ENCODE measurements at places on chromosomes 11 and 22.

DNA sequence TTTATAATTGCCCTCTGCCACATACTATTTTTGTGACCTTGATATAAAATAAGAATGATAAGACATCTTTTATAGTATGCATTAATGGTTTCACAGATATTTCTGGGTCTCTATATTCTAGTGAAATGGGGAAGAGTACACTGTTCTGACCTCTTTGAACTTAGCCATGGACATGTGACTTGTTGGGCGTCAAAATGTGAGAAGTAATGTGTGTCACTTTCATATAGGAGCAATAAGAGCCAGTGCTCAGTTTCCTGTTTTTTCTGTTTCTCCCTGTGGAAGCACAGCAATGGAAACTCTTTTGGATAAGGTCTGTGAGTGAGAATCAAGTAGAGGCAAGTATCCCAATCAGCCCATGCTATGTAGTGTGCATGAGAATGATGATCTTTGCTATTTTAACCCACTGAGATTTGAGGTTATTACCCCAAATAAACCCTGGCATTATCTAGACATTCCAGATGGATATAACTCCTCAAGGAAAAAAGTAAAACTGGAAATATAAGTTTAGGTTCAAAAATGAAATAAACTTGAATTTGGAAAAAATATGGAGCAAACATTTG lies 60.7 kb downstream of the RAB38 start:
- no peak for DNase-seq

- no peak for DNase-seq
Observed at GRCh38 chr11:67310246-67311050, 7.1 kb downstream of the SSH3 start.

- no peak for DNase-seq
Observed at GRCh38 chr11:114073007-114073827, 13.7 kb downstream of the ZBTB16 start.

- DNase-seq, result no peak
Observed at GRCh38 chr11:68714060-68714856, 29.9 kb downstream of the GAL start.

GRCh38 chr22:18987765-18988164 lies 51.7 kb upstream of the PRODH start:
- no peak for DNase-seq

DNA sequence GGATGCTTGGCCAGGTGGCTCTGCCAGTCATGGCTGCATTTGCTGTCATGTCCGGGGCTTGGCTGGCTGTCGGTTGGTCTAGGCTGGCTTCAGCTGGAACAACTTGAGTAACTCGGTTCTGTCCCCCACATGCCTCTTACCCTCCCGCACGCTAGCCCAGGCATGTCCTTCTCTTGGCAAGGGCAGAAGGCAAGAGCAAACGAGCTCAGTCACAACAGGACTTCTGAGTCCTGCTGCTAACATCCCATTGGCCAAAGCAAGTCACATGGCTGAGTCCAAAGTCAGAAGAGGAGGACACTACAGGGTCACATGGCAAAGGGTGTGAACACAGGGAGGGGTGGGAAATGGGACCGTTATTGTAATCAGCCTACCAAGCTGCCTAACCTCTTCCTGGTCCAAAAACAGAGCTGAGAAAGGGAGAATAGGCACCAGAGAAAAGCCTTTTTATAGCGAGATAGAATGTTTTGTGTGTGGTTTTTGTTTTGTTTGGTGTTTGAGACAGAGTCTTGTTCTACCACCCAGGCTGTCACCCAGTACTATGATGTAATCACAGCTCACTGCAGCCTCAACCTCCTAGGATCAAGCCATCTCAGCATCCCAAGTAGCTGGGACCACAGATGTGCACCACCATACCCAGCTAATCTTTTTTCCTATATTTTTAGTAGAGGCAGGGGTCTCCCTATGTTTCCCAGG lies 81.9 kb downstream of the MN1 start:
- no peak for DNase-seq

DNA sequence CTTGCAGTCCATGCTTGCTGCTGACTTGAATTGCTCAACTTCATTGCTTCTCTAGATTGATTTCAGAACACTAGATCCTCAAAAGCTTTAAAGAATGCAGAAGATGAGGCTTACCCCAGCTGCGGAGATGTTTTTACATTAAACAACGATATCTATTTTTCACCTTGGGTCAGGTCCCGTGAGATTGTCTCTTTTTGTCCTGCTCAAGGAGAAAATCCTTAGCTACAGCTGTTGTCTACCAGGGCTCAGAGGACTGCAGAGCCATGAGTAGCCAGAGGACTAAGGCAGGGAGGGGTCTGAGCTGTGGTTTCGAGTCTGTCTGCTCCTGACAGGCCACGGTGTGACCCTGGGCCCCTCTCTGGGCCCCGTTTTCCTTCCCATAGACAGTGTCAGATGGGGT lies 51.4 kb downstream of the PKNOX2 start:
- no peak for DNase-seq

- no peak for DNase-seq
Observed at GRCh38 chr11:119700536-119701346, 28.3 kb downstream of the NECTIN1 start.

DNA sequence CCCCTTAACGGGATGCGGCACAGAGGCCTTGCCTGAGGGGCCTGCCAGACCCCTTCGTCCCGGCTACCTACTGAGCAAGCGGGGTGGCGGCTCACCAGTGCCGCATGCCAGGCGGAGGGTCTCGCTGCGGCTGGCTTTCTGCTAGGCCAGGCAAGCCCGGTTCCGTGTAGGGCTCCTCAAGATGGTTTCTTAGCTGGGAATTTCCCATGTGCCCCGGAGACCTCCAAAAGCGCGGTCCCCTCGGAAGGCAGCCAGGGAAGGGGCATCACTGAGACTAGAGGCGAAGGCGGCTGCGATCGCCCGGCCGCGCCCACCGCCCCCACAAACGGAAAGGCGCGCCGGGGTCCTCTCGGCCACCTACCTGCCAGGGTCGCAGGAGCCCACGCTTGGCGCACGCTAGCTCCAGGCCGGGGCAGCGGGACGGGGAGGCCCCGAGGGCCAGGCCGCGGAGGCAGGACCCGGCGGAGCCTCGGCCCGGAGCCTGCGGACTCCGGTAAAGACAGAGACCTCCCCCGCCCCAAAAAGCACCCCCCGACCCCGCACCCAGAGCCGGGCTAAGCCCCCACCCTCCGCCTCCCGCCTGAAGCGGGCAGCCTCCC lies 23.8 kb downstream of the MICAL3 start:
- DNase-seq, result no peak

DNA sequence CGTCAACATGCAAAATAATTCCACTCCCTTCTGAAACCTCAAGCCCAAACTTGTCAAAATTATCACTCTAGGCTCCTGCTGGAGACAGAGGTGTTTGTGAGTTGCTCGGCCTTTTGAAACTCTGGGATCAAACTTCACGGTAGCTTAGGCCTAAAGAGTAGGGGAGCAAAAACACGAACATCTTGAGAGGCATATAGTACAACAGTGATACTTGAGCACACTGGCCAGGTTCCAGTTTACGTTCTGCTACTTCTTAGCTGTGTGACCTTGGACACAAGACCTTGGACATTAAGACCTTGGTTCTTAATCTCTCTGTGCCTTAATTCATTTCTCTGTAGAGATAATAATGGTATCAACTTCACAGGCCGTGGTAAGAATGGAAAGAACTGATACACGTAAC lies 123.5 kb upstream of the LMO1 start:
- no peak for DNase-seq

DNA sequence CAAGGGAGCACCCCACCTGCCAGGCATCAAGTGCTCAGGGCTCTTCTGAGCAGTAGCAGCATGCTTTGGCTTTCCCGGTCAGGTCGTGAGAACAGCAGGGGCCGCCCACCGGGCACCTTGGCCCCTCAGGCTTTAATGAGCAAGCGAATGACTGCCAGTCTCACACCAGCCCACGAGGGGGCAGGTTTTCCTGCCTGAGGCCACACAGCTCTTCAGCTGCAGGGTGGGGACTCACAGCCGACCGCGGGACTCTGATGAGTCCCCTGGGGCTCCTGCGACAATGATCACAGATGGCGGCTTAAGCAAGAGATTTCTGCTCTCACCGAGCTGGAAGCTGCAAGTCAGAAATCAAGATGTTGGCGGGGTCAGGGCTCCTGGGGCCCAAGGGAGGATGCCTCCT lies 14.3 kb upstream of the FGF19 start:
- peak; percentile 36 for DNase-seq

GRCh38 chr11:130625578-130626306 lies 177.3 kb downstream of the ADAMTS15 start:
- DNase-seq, result no peak

DNA sequence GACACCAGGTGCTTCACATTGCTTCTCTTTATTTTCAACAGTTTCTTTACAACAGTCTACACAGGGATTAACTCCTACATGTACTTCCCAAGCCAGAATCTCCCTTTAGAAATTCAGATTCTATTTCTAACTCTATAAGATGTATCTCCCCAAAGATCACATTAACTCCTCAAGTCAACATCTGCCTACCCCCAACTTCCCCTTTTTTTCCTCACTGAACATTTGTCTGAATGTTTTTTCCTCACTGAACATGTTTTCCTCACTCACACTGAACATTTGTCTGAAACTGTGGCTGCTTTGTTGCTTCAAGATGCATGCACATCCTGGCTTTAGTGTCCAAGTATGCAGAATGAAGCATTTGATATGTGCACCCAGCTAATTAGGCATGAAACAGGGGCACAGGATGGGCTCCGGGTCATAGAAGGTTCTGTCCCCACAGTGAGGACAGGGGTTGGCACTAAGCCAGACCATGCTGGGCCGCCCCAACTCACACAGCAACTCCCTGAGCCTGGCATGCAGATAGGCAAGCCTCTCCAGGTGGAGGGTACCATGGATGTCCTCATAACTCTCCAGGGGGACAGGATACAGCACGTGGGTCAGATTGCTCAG lies 11.3 kb downstream of the PRAME start:
- DNase-seq, result no peak

DNA sequence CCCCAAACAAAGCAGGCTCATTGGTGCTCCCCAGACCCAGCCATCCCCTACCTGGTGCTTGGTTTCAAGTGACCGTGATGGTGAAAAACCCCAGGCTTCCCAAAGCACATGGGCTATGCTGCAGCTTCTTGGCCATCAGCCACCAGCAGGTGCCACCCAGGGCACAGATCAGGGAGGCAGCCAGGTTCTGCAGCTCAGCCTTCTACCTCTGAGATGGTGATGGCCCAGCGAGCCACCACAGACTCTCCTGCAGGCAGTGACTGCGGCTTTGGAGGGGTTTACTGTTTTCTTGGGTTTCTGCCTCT lies 70.0 kb upstream of the ALX4 start:
- no peak for DNase-seq

DNA sequence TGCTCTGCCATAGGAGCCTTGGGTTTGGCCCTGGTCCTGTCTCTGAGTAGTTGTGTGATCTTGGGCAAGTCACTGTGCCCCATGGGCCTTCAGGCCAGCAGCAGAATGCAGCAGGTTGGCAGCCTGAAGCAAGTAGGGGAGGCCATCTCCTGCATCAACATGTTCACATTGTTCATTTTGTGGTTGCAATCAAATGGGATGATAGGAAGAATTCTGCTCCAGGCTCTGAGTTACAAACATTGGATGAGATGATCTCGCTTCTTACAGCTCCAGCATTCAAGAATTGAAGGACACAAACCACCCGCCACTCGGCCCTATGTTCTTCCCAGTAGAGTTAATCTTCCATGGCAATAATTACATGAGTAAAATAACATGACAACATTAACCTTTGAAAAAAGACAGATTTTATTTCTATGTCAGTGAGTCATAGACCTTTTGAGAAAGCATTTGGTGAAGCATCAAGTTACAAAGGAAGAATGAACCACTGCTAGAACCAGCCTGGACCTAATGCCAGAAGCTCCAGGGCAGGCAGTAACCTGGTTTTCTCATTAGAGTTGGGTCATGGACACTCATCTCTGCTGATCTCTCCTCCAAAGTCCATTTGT lies 308.3 kb upstream of the NCAM1 start:
- DNase-seq, result no peak

DNA sequence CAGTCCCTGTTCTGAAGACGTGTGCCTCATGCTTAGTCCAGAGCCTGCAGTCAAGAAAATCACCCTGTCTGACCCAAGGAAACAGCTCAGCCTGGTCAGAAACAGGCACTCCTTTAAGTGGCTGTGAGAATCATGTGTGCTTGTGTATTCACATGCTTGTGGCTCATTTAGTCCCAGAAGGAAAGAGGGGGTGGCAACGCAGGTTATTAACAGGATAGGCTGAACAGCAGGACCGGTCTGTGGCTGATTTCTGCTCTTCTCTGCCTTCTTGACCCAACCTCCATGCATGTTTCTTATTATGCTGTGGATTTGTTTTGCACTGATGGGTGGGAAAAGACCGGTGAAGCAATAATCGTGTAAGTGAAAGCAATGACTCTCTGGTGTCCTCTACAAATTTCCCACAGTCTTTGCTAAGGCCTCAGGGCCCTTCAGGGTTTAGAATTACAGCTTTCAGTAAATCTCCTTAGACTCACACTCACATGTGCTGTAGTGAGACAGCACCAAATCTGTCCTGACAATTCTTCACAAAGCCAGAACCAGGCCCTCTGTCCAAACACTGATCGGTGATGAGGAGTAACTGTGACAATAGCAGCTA lies 288.1 kb downstream of the ETS1 start:
- DNase-seq, result no peak

DNA sequence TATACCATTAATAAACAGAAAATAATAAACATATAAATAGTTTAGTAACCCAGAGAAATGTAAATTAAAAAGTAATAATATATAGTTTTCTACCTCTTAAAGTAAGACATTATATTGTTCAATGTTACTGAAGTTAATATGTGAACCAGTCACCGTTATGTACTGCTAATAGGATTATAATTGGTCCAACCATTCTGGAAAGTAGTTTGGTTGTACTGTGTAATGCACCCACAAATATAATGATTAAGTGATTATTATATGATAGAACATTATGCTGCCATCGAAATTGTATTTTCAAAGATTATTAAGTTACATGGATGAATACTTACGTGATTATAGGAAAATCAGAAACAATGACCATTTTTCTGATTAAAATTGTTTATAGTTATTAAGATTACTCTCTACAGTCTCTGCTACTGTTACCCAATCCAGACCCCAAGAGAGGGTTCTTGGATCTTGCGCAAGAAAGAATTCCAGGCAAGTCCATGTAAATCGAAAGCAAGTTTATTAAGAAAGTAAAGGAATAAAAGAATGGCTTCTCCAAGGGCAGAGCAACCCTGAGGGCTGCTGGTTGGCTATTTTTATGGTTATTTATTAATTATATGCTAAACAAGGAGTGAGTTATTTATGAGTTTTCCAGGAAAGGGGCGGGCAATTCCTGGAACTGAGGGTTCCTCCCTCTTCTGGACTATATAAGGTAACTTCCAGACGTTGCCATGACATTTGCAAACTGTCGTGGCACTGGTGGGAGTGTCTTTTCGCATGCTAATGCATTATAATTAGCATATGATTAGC lies 50.1 kb downstream of the ACER3 start:
- peak; percentile 22 for DNase-seq

DNA sequence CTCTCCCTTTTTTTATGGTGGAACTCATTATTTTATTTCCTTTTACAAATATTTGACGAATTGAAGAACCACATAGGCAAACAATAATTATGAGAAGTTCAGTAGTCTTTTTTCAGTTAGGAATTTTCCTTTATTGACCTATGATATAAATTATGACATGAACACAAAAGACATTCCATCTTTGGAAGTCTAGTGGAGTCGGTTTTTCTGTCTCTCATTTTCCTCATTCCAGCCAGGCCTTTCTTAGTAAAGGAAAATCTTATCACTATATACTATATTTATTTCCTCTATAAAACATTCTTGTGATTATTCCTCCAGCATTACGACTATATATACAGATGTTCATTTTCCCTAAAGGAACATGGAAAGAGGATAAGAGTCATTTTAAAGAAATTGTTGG lies 1046.1 kb downstream of the DLG2 start:
- DNase-seq, result no peak

- DNase-seq, result no peak
Observed at GRCh38 chr11:57134284-57134683, 47.5 kb upstream of the LRRC55 start.
